ENCODE measurements at places on chromosomes 4 and X.
A peak's percentile ranks its signal among the peaks of the same experiment; 100 is the strongest.

GRCh38 chr4:122889726-122890125 is 32.7 kb downstream of the NUDT6 start:
- no peak for DNase-seq

DNA sequence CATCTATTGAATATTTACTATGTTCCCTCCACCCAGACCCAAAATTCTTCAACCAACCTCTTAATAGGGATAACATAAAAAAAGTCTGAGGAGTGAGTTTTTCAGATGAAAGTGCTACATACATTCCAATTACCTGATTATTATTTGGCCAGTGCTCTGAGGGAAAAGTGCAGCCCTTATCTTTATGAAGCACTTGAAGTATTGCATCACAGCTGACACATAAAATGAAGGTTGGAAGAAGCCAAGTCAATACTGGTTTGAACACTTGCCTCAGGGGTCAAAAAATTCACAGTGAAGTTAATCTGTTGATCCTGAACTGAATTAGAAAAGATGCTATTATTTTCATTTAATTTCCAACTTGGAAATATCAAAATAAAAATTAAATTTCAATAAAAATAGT is 498.9 kb downstream of the INPP4B start:
- no peak for DNase-seq

DNA sequence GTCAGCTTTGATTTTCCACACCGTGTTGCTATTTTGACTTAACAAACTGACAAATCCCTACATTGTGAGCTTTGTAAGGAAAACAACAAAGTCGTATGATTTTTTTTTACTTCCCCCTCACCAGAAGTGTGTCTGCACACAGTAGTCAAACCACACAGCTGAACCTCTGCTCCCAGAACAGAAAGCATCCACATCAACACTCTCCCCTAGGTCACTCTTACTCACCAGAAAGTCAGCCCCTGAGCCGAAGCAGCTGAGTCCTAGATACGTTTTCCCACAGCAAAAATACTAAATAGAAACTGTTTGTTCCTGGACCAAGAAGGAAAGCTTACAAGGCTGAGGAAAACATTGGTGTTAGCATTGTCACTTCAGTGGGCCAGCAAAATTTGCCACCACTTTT is 305.7 kb downstream of the DHX15 start:
- DNase-seq: peak; percentile 72

- DNase-seq: no peak
Measured at GRCh38 chr4:47784222-47784621, 53.6 kb downstream of the CORIN start.

- no peak for DNase-seq
Measured at GRCh38 chrX:114959729-114960128, 57.7 kb downstream of the IL13RA2 start.

Measured in skeletal muscle cell (primary cell).